ENCODE measurements at places on chromosomes 2 and 18.

DNA sequence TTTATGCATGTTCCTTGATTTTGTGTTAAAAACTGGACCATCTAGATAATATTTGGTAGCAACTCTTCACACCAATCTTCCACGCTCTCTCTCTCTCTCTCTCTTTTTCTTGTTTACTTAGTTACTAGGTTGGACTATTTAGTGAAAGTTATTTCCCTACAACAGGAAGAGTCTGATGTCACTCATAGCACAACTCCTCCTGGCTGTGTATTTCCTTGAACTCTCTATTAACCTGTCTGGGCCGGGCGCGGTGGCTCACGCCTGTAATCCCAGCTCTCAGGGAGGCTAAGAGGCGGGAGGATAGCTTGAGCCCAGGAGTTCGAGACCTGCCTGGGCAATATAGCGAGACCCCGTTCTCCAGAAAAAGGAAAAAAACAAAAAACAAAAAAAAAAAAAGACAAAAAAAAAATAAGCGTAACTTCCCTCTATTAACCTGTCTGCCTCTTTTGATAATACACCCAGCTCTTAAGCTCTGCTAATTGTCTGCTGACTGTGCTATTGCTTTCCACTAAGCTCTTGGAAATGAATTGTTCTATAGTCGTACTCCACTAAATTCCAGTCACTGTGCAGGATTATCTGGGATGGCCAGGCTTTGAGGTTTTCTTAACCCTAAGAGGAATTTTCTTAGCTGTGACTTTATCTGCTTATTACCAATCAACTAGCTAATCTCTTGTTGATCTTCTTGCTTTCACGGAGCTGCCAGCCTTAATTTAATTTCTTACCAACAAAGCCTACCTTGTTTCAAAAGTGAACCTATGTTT lies 18.1 kb upstream of the CDH19 start:
- DNase-seq = no peak

DNA sequence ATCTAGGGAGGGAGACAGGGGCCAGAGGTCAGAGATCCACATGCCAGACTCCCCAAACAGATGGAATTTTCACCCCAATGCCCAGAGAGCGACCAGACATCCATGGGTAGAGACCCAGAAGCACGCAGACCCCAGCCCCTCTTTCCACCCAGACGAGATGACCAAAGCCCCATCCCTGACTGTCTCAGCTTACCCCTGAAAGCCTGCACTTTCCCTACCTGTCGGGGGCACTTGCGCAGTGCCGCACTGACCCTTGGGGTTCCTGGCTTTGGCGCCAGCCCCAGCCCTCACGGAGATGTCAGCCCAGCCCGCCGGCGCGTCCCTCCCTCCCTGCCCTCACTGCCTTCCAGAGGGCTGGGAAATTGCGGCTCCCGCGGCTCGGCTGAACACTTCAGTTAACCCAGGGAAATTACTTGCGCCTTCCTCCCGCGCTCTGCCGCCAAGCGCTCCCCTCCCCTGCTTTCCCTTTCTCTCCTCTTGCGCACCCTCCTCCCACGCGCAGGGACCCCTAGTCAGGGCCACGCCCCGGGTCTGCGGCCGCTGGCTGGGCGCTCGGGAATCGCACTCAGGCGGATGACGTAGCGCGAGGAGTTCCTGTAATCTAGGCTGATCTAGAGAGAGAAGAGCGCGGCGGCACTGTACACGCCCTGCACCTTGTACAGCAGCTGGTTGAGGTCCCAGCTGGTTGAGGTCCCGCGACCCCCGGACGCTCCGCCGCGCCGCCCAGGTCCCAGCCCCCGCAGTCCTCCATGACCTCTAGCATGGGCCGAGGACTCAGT lies 12.0 kb downstream of the ALPG start:
- no peak for DNase-seq

GRCh38 chr2:156474401-156474800 lies 38.2 kb downstream of the GPD2 start:
- DNase-seq = no peak

DNA sequence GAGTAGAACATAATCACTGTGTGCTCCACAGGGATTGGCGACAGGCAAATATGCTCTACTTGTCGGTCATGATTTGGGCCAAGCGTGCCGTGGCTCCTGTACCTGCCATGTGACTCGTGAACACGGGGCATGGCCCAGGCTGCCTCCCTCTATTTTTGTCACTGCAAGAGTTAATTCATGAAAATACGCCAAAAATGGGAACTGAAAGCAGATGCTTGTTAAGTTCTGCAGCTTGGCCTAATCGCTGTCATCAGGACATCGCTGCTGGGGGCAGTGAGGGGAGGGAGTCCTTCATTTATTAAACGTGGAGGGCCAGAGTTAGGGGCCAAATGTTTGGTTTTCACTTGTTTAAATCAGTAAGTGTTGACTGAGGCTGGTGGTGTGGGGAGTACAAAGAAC lies 177.8 kb downstream of the BCL2 start:
- no peak for DNase-seq

GRCh38 chr2:240586919-240587800 lies 626 bp downstream of the CAPN10 start:
- DNase-seq = no peak
